Activated T-cell treated with anti-CD3 and anti-CD28 coated beads, Interleukin-2, amount 50 U/mL, for 72 hours (primary cell): ENCODE measurements at places on chromosomes 7 and 10. TPM values are rescaled to one million over a fixed set of nuclear protein-coding genes. Genes with fewer than 3 reads are reported as not detected.

GIMAP4 gene
- total RNA-seq: 156 TPM

DNA sequence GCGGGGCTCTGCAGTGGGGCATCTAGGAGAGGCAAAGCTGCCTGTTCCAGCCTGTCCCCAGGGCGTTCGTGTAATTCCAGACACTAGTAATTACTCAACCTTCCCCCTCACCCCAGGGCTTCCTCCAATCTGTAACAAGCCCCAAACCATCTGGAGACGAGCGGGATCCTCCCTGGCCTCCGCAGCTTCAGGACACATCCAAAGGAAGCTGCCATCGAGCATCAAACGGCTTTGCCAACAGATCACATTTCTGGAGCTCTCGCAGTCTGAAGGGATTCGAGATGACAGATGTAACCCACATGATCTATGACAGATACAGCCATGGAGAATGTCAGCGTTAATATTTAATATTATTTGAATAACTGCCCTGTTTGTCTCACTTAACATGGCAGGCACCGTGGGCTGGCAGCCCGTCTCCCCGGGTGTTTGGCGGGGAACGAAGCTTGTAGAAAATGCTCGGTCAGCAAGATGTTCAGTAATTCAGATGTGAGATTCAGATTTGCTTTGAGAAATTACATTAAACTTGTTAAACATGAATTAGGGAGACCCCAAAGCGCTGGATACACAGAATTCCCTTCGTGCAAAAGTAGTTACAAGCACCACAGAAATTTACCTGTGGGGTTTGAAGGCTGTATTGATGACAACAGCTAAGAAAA lies 108.5 kb upstream of the C7orf33 start:
- no peaks in the 10 kb centered on the region for H3K27me3 ChIP-seq
- no peak for DNase-seq
- H3K4me3 ChIP-seq: no peak overlapping the region
- no peaks in the 10 kb centered on the region for H3K36me3 ChIP-seq
- no peak overlapping the region for H3K27ac ChIP-seq
- no peaks in the 10 kb centered on the region for H3K4me1 ChIP-seq

GRCh38 chr10:28434063-28434462 lies 98.9 kb upstream of the WAC start:
- DNase-seq: no peak
- no peak overlapping the region for H3K4me3 ChIP-seq
- peaks cover 13% of the 10 kb centered on the region for H3K27me3 ChIP-seq
- peaks cover 8% of the 10 kb centered on the region for H3K4me1 ChIP-seq
- no peak overlapping the region for H3K27ac ChIP-seq
- no peaks in the 10 kb centered on the region for H3K36me3 ChIP-seq

GRCh38 chr10:55979203-55979602 lies 381.9 kb downstream of the ZWINT start:
- no peaks in the 10 kb centered on the region for H3K36me3 ChIP-seq
- H3K4me1 ChIP-seq: no peaks in the 10 kb centered on the region
- DNase-seq: no peak
- H3K27ac ChIP-seq: no peak overlapping the region

ANKRD7 gene
- total RNA-seq: 1.8 TPM

PALD1 gene
- 1.3 TPM for total RNA-seq

CALHM3 gene
- not detected for total RNA-seq

SORCS3 gene
- total RNA-seq: not detected

DEPP1 gene
- 0.23 TPM for total RNA-seq

GIMAP2 gene
- total RNA-seq: 59.4 TPM
